ENCODE measurements at places on chromosomes 3 and 15.

- no peaks in the 10 kb centered on the region for H3K4me1 ChIP-seq
- DNase-seq: no peak
- H3K36me3 ChIP-seq: no peaks in the 10 kb centered on the region
- no peaks in the 10 kb centered on the region for H3K27me3 ChIP-seq
Measured at GRCh38 chr3:134563601-134564000, 77.7 kb downstream of the CEP63 start.

GRCh38 chr15:51796847-51797401 is 32.5 kb upstream of the TMOD3 start:
- H3K36me3 ChIP-seq: peaks cover 19% of the 10 kb centered on the region
- no peak overlapping the region for H3K4me3 ChIP-seq
- H3K27me3 ChIP-seq: no peaks in the 10 kb centered on the region
- H3K4me1 ChIP-seq: no peaks in the 10 kb centered on the region
- DNase-seq: no peak

GRCh38 chr3:154536751-154537150 is 106.8 kb upstream of the GPR149 start:
- no peak overlapping the region for H3K27ac ChIP-seq
- H3K27me3 ChIP-seq: no peaks in the 10 kb centered on the region
- no peaks in the 10 kb centered on the region for H3K4me1 ChIP-seq
- no peaks in the 10 kb centered on the region for H3K36me3 ChIP-seq
- no peak for DNase-seq

DNA sequence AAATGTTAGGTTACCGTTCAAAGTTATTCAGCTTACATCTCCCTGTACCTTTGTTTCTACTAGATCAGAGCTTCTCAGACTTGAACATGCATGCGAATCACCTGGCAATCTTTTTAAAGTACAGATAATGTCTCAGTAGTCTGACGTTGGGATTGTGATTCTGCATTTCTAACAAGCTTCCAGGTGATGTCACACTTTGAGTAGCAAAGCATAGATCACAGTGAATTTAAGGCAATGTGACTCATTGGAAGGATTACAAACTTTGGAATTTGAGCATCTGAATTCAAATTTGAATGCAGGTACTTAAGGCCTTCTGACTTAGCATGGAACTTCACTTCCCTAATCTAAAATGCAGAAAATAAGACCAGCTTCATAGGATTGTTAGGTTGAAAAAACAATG is 10.8 kb upstream of the ZMAT3 start:
- no peak overlapping the region for H3K4me3 ChIP-seq
- H3K4me1 ChIP-seq: no peaks in the 10 kb centered on the region
- no peaks in the 10 kb centered on the region for H3K36me3 ChIP-seq
- H3K27me3 ChIP-seq: no peaks in the 10 kb centered on the region

DNA sequence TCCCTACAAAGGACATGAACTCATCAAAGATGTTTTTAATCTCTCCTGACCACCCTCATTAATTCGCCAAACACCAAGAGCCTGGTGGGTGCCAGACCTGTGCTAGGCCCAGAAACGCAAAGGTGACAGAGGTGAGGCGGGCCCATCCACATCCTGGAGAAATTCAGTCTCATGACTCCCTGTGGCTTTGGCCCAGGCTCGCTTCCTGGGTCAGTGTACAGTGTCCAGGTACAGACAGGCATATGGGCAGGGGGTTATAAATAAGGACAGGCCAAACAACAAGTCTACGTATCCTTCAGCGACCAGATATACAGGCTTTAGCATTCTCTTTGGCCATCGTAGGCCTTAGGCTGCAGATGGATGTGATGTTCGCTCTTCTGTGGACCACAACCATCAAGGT is 945 bp upstream of the PLA2G4F start:
- no peak for DNase-seq
- no peaks in the 10 kb centered on the region for H3K27me3 ChIP-seq
- H3K4me3 ChIP-seq: no peak overlapping the region
- H3K4me1 ChIP-seq: no peaks in the 10 kb centered on the region

DNA sequence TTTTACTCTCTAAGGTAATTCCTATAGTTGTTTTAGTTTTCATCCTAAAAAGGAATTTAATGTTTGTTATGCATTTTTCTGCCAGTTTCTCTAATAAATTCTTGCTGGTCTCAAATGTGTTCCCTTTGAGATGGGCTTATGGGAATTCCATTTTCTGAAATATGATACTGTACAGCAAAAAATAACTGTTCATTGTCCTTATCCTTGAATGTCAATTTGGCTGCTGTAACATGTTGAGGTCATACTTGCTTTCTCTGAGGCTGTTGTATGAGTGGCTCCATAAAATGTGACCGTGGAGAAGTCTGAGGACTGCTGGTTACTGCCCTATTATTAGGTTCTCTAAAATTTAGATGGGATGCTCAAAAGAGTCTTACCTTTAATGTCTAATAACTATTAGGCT is 266.5 kb downstream of the ADAMTS17 start:
- H3K27me3 ChIP-seq: no peaks in the 10 kb centered on the region
- H3K4me1 ChIP-seq: no peaks in the 10 kb centered on the region
- no peak for DNase-seq
- H3K36me3 ChIP-seq: no peaks in the 10 kb centered on the region

- no peak overlapping the region for H3K4me3 ChIP-seq
- no peaks in the 10 kb centered on the region for H3K36me3 ChIP-seq
- DNase-seq: no peak
- H3K4me1 ChIP-seq: no peaks in the 10 kb centered on the region
- no peaks in the 10 kb centered on the region for H3K27me3 ChIP-seq
Measured at GRCh38 chr3:70840106-70840870, 527.9 kb upstream of the MDFIC2 start.

GRCh38 chr3:59150039-59150438 is 100.2 kb upstream of the CFAP20DC start:
- H3K27me3 ChIP-seq: peaks cover 3% of the 10 kb centered on the region
- H3K36me3 ChIP-seq: no peaks in the 10 kb centered on the region
- H3K4me3 ChIP-seq: no peak overlapping the region
- H3K4me1 ChIP-seq: no peaks in the 10 kb centered on the region

DNA sequence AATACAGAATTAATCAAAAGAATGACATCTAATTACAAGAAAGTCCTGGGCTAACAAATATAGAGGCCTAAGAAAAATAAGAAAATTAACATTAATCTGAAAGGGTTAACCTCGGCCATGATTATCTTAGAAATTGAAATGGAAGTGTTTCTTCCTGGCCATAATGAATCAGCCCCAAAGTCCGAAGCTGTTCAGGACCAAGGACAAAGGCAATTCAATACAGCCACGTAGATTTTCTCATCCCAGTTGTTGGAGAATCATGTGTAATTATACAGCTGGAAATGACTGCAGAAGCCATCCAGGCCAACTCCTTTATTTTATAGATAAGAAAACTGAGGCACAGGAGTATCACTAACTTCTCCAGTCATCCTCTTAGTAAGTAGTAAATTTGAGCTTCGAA is 38.0 kb upstream of the GBE1 start:
- H3K4me3 ChIP-seq: no peak overlapping the region
- no peaks in the 10 kb centered on the region for H3K36me3 ChIP-seq
- no peaks in the 10 kb centered on the region for H3K4me1 ChIP-seq
- no peak for DNase-seq
- no peak overlapping the region for H3K27ac ChIP-seq
- no peaks in the 10 kb centered on the region for H3K27me3 ChIP-seq

GRCh38 chr3:157810924-157811718 is 295.1 kb downstream of the SHOX2 start:
- no peak for DNase-seq
- no peak overlapping the region for H3K27ac ChIP-seq
- H3K27me3 ChIP-seq: no peaks in the 10 kb centered on the region
- no peak overlapping the region for H3K4me3 ChIP-seq

DNA sequence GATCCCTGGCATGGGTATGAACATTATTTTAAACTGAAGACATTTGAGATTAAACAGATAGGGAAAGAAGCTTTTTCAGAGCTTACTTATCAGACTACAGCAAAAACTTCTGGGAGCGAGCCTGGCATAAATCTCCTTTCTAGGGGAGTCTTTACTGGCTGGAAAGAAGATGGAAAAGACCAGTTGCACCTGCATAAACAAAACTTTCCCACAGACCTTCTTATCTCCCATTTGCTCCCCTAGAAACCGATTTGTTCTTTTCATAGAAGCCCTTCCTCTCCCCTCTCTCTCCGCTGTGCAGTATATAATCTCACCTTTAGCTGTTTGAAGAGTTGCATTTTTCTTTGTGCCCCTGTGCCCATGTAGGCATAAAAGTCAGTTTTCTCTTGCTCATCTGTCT is 93.2 kb downstream of the CHRNA7 start:
- no peak overlapping the region for H3K4me3 ChIP-seq
- H3K36me3 ChIP-seq: no peaks in the 10 kb centered on the region
- no peak for DNase-seq
- H3K27ac ChIP-seq: no peak overlapping the region

- H3K4me3 ChIP-seq: peak overlapping the region; percentile 97
- peaks cover 25% of the 10 kb centered on the region for H3K4me1 ChIP-seq
- DNase-seq: peak; percentile 13
- no peaks in the 10 kb centered on the region for H3K27me3 ChIP-seq
- H3K27ac ChIP-seq: peak overlapping the region; percentile 93
Measured at GRCh38 chr3:52704611-52705437, 767 bp downstream of the GLT8D1 start.

DNA sequence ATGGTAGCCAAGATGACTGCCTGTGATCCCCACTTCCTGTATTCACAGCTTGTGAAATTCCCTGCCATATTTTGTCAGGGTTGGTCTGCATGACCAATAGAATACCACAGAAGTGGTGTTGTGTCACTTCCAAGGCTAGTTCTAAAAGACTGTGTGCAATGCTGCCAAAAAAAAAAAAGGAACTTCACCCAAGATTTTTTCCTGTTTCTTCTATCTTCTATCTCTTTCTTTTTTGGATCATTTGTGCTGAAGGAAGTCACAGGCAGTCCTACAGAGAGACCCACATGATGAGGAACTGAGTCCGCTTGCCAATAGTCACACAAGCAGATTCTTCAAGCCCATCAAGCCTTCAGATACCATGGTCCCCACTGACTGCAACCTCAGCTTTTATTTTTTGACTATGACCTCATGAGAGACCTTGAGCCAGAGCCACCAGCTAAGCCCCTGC is 18.1 kb upstream of the RAF1 start:
- no peak overlapping the region for H3K27ac ChIP-seq
- DNase-seq: no peak
- no peak overlapping the region for H3K4me3 ChIP-seq
- H3K27me3 ChIP-seq: no peaks in the 10 kb centered on the region

DNA sequence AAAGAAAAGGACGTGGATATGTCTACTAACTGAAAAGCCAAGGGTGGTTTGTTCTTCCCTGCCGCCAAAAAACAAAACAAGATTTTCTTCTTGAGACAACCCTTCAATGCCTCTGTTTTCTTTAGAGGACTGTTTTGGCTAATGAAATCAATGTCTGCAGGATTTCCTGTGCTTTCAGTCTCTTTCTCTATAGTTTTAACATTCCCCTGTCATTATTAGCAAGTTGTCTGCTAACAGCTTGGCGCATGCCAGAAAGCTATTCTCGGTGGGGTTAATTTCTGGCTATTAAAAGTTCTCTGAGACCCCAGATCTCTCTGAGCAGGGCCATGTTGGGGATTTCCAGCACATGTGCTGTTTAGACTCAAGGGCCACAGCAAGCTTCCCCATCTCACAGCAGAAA is 56.7 kb downstream of the ITPR1 start:
- H3K4me1 ChIP-seq: no peaks in the 10 kb centered on the region
- H3K27me3 ChIP-seq: no peaks in the 10 kb centered on the region
- no peak overlapping the region for H3K27ac ChIP-seq
- no peaks in the 10 kb centered on the region for H3K36me3 ChIP-seq
- no peak for DNase-seq

GRCh38 chr3:36219398-36219797 is 160.9 kb upstream of the STAC start:
- no peak overlapping the region for H3K4me3 ChIP-seq
- no peaks in the 10 kb centered on the region for H3K27me3 ChIP-seq
- H3K36me3 ChIP-seq: no peaks in the 10 kb centered on the region
- no peaks in the 10 kb centered on the region for H3K4me1 ChIP-seq
- no peak for DNase-seq

DNA sequence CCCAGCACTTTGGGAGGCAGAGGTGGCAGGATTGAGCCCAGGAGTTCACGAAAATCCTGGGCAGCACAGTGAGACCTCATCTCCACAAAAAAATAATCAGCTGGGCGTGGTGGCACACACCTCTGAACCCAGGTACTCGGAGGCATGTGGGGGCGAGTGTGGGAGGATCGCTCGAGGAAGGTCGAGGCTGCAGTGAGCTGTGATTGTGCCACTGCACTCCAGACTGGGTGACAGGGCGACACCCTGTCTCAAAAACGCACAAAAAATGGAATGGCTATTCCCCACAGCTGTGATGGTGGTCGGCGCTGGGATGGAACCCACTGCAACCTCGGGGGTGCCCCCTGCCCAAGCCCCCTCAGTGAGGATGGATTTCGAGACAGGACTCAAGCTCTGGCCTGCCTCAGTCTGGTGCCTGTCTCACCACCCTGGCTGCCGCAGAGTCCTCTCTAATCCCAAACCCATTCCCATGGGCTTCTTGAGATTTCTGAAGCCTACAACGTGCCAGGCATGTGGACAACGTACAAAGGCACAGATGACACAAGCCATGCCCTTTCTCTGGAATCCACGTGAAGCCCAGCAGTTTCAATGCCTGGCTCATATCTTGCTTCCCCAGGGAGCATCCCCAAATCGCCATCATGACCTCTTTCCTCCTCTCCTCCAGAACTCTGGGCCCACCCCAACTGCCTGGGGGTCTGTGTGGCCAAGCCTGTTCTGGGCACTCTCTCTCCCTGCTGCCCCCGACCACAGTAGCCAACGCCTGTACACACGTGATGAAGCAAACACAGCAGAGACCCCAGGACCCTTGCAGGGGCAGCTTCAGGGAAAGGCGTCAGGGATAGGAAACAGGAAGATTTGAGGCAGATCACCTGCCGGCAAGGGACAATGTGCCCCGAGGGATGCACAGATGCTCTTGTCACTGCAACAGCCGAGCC is 32.4 kb downstream of the ADAMTS17 start:
- H3K4me3 ChIP-seq: no peak overlapping the region
- H3K27ac ChIP-seq: no peak overlapping the region
- H3K27me3 ChIP-seq: no peaks in the 10 kb centered on the region
- H3K4me1 ChIP-seq: no peaks in the 10 kb centered on the region
- DNase-seq: no peak

DNA sequence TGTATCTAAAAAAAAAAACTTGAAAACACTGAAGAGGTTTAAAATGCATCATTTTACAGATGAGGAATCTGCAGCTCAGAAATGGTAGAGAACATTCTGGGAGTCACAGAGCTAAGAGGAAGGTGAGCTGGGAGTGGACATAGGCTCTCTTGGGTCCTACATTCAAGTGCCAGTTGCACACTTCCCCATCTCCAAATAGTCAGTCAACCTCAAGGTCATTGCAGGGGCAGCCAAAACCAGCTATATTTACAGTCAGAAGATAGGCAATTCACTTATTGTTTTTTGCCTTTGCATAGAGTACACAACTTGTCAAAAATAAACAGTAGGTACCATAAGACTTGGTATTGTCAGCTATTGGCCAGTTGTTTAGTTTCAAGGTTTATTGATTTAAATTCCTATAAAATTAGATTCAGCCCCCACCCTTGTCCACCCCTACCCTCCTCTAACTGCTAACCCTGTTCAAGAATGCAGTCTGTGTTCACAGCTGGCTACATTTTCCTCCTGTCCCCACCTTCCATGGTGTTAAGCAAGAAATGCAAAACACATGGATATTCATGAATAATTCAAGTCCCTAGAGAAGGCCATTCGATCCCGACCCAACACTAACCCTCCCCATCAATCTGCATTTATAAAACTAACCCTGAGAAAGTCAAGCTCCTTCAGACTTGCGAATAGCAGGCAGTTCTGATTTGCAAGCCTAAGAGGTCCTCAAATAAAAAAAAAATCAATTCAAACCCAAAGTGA is 567.0 kb upstream of the MCTP2 start:
- no peak overlapping the region for H3K4me3 ChIP-seq
- DNase-seq: no peak
- H3K27me3 ChIP-seq: no peaks in the 10 kb centered on the region
- no peaks in the 10 kb centered on the region for H3K36me3 ChIP-seq

GRCh38 chr3:177494216-177494615 is 296.9 kb upstream of the TBL1XR1 start:
- no peaks in the 10 kb centered on the region for H3K27me3 ChIP-seq
- peaks cover under 1% of the 10 kb centered on the region for H3K4me1 ChIP-seq
- no peaks in the 10 kb centered on the region for H3K36me3 ChIP-seq

Data from naive thymus-derived CD4-positive, alpha-beta T cell (primary cell).